ENCODE measurements at places on chromosomes 7 and 10.

GRCh38 chr10:118850418-118851061 is 95.8 kb upstream of the CACUL1 start:
- no peak for DNase-seq

GRCh38 chr10:92967641-92968040 is 93.0 kb upstream of the CYP26C1 start:
- DNase-seq: no peak

- no peak for DNase-seq
Measured at GRCh38 chr7:139914306-139915267, 85.5 kb downstream of the TBXAS1 start.

GRCh38 chr7:17307000-17307399 is 8.5 kb downstream of the AHR start:
- DNase-seq: no peak

DNA sequence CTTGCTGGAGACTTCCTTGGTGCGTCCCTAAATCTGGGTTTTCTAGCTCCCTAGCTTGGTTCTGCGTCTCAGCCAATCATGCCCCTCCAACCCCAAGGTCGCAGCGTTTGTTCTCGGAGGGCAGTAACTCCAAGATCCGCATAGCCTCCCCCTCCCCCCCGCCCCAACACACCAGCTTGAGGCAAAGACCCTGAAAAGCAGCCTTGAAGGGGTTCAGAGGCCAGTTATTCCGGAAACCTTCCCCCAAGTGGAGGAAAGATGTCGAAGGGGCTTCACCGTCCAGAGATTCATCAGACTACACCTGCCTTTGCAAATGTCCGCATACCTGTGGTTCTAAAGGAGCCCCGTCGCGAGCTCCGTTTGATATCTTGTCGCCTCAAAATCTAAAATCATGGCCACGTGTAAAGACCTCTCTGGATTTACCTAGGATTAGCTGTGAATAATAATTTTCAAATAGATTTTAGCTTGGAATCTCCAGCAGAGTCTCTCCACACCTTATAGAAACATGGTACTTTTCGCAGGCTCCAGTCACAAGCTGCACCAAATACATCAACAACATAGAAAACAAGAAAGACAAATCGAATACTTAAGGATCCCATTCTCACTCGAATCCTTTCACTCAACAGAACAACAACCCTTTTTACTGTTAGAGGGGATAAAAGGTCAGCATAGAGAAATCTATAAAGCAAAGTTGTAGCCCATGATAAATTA is 7.9 kb downstream of the DLX6 start:
- no peak for DNase-seq

DNA sequence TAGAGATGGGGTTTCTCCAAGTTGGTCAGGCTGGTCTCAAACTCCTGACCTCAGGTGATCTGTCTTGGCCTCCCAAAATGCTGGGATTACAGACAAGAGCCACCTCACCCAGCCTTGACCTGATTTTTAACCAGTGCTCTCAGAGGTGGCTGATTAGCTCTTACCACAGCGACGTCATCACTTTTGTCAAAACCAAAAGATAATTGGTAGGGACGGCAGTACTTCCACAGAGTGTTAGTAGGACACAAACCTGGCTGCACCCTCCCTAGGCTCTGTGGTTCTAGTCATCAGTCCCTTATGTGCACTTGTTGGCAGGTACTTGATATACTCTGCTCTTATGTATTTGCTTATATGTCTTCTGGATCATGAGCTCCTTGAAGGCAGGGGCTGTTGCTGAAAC is 74.0 kb downstream of the GPR141 start:
- no peak for DNase-seq

- DNase-seq: no peak
Measured at GRCh38 chr7:33503014-33503413, 373.6 kb downstream of the BBS9 start.

DNA sequence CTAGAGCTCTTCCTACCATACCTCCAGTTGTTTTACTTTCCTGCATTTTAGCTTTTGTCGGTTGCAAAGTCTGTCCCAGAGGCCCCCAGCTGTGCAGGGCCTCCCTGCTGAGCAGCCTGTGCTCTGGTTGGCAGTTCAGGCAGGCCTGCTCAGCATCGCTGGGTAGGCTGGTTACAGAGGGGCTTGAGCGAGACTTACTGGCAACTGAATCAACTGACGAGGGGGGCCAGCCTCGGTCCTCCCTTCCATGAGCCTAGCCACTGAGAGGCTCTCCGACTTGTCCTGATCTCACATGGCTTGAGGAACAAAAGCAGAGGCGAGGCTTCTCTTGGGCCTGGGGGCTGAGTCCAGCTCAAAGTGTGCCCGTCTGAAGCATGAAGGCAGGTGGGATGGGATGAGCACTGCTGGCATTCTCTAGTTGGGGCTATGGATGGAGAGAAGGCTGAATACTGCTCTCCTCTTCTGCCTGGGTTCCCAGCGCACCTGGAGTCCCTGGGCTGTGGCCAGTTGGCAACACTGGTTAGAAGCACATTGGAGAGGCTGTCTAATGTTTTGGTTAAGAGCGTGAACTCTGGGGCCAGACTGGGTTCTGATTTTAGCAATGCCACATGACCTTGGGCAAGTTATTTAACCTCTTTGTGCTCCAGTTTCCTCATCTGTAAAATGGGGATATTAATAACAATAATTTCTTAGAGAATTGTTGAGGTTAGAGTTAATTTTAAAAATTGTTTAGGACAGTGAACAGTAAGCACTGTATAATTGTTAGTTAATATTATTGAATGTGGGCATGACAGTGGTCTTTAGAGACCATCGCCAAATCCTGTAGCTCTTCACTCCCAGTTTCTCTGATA is 6.9 kb upstream of the SFRP5 start:
- no peak for DNase-seq

DNA sequence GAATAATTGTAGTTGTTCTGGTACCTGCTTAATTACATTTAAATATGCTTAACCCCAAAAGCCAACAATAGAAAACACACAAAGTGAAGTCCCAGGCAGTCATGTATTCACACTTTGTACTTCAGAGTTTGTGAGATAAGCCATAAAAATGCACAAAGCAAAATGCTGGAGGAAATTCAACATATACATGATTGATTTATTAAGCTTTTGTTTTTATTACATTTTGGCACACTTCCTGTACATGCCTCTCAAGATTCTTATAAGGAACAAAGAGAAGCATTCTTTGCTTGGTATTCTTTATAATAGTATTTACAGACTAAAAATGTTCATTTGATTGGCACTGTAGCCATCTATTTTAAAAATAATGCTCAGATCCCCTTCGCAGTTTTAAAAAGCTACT is 107.7 kb upstream of the ANK3 start:
- no peak for DNase-seq

DNA sequence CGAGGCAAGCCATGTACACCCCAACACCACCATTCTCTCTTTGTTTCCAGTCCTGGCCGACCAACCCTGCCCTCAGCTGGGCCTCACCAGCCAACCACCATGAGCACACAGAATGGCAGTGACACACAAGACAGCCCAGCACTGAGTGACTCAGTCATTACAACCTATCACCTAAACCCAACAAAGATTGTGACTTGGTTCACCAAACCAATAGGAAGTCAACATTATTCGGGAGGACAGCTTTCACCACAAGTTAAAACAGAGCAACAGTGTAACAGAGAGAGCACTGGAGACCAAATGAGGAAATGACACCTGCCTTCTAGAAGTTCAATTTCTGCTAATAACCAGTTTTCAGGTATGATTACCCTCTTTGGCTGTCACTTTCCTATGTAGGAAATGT is 72.1 kb downstream of the DNMBP start:
- DNase-seq: no peak

GRCh38 chr7:37694208-37695094 is 10.9 kb downstream of the GPR141 start:
- DNase-seq: no peak

- DNase-seq: no peak
Measured at GRCh38 chr10:80492848-80493521, 38.9 kb downstream of the TSPAN14 start.

DNA sequence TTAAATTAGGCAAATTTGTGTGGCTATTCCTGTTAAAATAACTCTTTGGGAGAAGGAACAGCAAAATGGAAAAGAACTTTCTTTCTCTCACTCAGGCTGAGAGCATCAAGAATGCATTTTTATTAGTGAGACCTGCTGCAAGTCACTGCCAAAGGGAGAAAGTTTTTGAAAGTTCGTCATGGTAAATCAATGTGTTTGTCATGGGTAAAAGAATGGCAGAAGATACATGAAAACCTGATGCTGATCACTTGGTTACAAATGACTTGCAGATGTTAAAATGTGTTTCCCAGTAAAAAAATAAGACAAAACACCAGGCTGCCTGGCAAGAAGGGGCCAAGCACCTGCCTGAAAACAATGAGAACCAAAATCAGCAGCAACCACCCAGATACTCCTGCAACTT is 484.7 kb upstream of the NRP1 start:
- no peak for DNase-seq

- DNase-seq: no peak
Measured at GRCh38 chr7:1321411-1322239, 89.0 kb downstream of the UNCX start.

- DNase-seq: no peak
Measured at GRCh38 chr10:112426111-112426510, 20.6 kb downstream of the ZDHHC6 start.

DNA sequence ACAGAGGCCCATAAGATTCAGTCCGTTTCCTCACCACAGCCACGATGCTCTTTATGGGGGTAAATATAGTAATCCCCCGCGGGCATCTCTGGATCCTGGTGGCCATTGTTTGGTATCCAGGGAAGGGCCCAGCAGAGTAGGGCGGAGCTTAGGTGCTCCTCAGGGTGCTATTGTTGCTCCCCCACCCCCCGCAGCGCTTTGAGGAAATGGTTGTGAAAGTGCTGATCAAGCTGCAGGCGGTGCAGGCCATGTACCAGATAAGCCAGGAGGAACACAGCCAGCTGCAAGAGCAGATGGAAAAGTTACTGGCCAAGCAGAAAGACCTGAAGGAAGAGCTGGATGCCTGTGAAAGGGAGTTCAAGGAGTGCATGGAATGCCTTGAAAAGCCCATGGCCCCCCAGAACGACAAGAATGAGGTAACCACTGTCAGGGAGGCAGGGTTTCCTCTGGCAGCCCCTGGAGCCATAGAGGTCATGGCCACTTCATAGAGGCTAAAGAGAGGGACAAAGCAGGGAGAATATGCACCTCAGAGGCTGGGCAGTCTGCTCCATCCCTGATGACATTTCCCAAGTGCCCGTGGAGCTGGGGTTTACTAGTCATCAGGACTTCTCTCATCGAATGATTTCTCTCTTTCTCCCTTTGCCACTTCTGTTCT is 17.6 kb upstream of the FLNC start:
- no peak for DNase-seq

- no peak for DNase-seq
Measured at GRCh38 chr10:11120711-11121110, 103.0 kb downstream of the CELF2 start.

- DNase-seq: no peak
Measured at GRCh38 chr10:11210211-11210922, 192.7 kb downstream of the CELF2 start.

DNA sequence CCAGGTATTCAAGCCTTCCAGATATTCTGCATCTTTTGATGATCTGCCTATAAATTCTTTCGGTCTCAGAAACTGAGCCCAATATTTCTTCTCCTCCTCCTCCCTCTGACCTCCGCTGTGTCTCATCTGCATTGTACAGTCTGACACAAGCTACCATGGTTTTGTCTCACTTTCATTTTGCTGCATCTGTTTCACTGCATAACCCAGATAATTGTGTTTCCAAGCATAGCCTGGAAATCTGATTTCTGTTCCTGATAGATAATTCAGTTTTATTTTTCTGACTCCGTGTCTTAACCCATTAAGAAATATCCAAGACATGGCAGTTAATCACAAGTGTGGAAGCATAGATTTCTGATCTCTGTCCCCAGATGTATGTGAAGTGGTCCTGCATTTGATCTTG is 374.2 kb upstream of the SEMA3A start:
- no peak for DNase-seq

DNA sequence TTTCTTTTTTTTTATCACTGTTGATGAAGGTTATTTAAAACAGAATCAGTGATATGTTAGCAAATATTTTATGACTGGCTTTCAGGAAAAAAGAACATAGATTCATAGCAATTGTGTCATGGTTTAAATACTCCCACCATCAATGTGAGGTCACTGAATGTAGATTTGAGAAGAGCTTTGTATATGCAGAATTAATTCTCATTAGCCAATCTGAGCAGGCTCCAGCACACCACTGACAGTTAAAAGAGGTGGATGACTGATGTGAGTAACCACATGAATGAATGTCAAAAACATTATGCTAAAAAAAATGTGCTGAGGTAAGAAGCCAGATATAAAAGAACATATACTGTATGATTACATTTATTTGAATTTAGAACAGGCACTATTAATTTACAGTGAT is 174.8 kb upstream of the KAT6B start:
- no peak for DNase-seq

DNA sequence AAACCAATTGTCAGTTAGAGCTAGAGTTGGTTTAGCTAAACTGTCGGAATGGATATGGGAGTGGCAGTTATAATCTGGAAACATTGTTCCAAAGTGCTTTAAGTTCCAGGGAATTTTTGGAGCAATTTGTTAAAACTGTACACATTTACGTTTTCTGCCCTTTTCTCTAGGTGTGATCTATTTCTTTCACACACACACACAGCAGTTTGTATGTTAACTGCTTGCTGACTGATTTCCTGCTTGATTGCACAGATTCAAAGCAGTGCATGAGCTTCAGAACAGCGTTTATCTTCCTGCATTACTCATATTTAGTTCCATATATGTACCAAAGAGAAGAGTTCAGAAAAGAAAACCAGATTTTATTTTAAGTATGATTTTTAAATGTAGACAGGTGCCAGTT is 57.9 kb downstream of the MGMT start:
- no peak for DNase-seq

DNA sequence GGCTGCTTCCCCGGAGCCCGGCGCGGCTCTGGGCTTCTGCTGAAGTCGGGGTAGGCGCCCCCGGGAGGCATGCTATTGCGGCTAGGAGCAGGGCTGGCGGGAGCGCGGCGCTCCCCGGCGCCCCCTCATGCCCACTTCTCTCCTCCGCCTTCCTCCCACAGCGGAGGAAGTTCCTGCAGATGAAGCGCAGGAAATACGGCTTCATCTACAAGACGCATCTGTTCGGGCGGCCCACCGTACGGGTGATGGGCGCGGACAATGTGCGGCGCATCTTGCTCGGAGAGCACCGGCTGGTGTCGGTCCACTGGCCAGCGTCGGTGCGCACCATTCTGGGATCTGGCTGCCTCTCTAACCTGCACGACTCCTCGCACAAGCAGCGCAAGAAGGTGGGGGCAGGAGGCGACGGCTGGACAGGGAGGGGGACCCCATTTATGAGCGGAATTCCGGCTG is 479 bp downstream of the CYP26A1 start:
- DNase-seq: no peak

DNA sequence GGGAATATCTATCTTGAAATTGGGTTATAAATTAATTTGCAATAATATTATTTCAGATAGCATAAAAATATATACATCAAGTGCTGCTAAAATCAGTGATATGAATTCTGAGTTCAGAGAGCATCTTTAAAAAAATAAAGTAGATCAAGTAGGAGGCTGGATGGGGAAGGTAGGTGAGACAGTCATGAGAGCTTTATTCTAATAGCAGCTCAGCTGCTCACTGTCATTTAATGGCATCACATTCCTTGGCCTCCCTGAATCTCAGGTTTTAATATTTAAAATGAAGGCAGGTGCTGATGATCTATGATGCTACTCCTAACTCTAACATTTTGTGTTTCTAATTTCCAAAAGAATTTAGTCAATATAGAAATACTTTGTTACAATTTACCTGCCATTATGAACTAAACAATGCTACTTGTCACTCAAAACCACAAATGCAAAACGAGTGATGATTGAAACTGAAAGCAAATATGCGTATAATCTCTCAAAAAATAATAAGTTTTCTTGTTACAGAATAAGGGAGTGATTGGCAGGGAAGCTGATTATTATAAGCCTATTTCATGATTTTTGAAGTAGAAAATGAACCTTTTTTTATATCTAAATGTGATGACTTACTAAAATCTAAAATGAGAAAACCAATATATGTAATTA is 147.6 kb upstream of the CSTF2T start:
- no peak for DNase-seq
